Activated CD4-positive, alpha-beta memory T cell treated with anti-CD3 and anti-CD28 coated beads for 36 hours (primary cell): ENCODE measurements at places on chromosomes 2 and 18. TPM values are rescaled to one million over a fixed set of nuclear protein-coding genes. Genes with fewer than 3 reads are reported as not detected.

FASTKD2 gene
- 32.0 TPM for total RNA-seq

UGT1A3 gene
- total RNA-seq, result not detected

- no peak for DNase-seq
Measured at GRCh38 chr2:43408407-43409160, 182.2 kb upstream of the ZFP36L2 start.

DNA sequence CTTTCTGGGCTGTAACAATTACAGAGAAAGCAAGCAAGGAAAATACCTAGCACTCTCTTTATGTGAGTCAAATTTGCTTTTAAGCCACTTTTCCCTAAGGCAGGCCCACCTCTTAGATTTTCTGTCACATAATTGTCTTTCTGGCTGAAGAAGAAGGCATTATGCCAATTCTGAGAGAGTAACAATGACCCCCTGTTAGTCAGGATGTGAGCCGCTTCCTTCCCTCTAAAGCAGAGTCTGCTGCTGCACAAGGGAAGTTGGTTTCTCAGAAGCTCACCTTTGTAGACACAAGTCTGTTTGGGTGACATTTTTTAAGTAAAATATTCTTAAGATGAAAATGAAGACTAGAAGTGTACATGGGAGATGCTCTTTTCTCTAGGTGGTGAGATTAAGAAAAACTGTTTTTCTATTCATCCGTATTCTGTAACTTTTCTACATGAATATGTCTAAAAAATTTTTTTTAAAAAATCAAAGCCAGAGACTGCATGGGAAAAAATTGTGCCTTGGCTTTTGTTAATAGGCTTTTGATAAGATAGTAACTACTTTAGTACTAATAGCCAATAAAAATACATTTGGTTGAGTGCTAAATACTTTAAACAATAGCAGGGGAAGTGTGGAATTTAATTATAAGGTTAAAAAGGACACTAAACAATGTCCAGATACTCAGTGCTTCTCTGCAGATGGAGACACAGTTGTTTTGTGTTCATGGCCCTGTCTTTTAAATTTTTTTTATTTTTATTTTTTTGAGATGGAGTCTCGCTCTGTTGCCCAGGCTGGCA, 33.4 kb upstream of the VPS54 start:
- no peak for DNase-seq

VAMP5 gene
- total RNA-seq, result 51.9 TPM

CASP10 gene
- 15.9 TPM for total RNA-seq

- DNase-seq, result no peak
Measured at GRCh38 chr2:207939342-207940108, 85.8 kb downstream of the PLEKHM3 start.

UGT1A5 gene
- total RNA-seq, result not detected

GRCh38 chr2:240787521-240788472, 32.2 kb downstream of the KIF1A start:
- no peak for DNase-seq

- DNase-seq, result no peak
Measured at GRCh38 chr2:55916473-55917049, 7.0 kb downstream of the EFEMP1 start.

DNA sequence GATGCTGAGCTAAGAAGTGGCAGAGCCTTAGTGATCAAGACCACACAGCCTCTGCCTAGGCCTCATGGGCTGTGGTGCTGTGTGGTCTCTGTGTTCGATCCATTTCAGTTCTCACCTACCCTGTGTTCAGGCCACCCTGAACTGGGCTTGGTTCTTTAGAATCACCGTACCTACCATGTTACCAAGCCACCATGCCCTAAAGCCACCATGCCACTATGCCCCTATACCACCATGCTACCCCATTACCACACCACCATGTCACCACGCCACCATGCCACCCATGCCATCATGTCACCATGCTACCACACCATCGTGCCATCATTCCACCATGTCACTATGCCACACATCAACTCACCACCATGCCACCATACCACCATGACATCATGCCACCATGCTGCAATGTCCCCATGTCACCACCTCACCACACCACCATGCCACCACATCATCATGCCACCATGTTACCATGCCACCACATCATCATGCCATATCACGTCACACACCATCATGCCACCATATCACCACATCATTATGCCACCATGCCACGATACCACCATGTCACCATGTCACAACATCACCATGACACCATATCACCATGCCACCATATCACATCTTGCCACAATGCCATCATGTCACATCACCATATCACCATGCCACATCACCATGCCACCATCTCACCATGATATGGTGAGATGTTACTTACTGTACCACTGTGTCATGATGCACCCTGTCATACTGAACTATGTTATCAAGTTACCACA, 191.0 kb upstream of the ARL4C start:
- DNase-seq, result no peak

PKDCC gene
- total RNA-seq, result not detected

EVX2 gene
- not detected for total RNA-seq

PLA2R1 gene
- not detected for total RNA-seq

KATNAL2 gene
- 0.69 TPM for total RNA-seq

- no peak for DNase-seq
Measured at GRCh38 chr18:32443706-32444215, 26.9 kb downstream of the GAREM1 start.
